ENCODE measurements at places on chromosomes 4 and X.

DNA sequence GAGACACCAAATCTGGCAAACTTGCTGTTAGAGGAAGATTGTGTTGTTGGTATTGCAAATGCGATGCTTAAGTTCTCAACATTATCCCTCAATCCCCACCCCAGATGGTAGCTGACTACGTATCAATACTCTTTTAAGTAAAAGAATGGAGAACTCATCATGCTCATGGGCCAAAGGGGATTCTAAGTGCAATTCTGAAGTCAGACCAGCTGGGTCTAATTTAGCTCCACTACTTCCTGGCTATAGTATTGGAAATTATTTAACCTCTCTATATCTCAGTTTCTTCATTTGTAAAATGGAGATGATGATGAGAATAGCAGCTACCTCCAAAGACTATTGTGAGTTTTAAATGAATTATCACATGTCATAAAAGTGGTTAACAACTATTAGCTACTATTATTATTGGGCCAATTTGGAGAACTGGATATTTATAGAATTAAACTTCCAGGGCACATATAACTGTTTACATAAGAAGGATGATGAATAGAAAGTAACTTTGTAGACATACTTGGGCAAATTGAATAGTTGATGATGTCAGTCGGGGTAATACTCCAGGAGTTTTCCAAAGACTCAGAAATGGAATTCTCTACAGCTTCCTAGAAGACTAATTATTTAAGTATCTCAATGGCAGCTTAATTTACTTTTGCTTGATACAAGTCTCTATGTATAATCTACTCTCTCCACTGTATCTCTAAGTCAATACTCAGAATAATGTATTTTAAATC, 5.0 kb upstream of the SLAIN2 start:
- DNase-seq = peak; percentile 26

GRCh38 chr4:26723216-26723615, 137.4 kb upstream of the STIM2 start:
- DNase-seq = no peak

DNA sequence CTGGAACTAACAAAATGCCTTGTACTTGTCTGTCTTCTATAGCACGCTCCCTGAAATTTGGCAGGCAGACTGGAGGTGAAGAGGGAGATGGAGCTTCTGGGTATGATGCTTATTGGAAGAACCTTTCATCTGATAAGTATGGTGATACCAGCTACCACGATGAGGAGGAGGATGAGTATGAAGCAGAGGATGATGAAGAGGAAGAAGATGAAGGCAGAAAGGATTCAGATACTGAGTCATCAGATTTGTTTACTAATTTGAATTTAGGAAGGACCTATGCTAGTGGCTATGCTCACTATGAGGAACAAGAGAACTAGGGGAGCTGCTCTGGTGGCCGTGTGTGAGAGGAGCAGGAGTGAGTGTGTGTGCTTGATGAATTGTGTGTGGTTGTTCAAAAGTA, 13.0 kb downstream of the ZNF330 start:
- no peak for DNase-seq

- no peak for DNase-seq
Observed at GRCh38 chr4:598925-599324, 22.8 kb upstream of the TMEM271 start.
